Glutamatergic neuron (in vitro differentiated cells): ENCODE measurements at places on chromosomes 2 and 18.

DNA sequence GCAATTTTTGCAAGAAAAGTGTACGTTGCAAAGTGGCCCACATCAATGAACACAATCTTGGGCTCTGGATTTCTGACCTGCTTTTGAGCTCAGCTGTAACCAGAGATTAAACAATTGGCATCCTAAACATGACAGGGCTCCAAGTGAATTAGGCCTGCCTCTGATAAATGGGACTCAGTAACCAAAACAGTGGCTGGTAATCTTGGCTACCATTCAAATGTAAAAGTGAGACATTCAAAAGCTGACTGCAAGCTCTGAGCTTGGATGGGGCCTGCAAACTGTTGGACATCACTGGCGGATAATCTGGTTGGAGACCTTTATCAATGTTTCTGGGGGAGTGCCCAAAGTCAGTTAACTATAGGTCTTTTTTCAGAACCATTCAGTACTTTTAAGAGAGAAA is 160.7 kb downstream of the RAB3GAP1 start:
- no peak for DNase-seq

GRCh38 chr18:35871337-35871736 is 101.1 kb upstream of the RMP24 start:
- no peak for DNase-seq

DNA sequence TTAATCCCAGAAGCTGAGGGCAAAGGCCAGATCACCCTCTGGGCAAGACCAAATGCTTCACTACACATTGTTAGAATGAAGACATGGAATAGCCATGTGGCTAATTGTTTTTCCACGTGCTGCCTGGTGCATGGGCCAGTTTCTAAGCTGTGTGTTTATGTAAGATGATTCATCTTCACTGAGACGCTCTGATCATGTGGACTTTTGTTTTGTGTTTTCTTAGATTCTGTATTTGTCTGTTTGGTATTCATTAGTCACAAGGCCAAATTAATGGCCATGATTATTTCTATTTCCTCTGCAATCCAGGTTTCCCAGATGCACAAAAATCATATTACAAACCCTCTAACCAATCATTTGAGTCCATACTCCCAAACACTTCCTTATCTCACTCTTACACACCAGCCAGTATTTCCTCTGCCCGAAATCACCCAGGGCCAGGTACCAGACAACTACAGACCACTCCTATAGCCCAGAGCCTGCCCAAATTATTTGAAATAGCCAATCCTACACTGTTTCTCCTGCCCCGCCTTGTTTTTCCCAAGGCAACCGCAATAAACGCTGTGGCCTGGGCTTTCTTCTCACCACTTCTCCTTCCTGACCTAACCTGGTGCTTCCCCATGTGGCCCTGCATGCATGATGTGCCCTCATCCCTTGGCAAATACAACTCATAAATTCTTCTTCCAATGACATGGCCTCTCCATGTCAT is 94.2 kb upstream of the SP3 start:
- DNase-seq = no peak

GRCh38 chr2:173033084-173033483 is 42.6 kb upstream of the MAP3K20 start:
- DNase-seq = no peak

DNA sequence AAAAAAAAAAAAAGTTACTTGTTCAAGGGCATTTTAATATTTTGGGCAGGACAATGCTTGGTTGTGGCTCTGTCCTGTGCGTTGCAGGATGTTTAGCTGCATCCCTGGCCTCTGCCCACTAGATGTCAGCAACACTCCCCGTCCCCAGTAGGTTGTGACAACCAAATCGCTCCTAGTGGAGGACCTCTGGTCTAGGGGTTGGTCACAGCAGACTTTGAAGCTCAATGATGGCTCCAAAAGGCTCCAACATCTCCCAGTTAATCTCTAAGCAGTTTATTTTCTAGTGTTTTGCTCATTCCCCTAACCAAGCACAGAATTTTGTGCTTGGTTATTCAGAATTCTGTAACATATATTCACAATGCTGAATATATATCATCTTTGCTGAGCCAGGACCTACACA is 67.0 kb downstream of the CHRNA1 start:
- DNase-seq = peak; percentile 77

DNA sequence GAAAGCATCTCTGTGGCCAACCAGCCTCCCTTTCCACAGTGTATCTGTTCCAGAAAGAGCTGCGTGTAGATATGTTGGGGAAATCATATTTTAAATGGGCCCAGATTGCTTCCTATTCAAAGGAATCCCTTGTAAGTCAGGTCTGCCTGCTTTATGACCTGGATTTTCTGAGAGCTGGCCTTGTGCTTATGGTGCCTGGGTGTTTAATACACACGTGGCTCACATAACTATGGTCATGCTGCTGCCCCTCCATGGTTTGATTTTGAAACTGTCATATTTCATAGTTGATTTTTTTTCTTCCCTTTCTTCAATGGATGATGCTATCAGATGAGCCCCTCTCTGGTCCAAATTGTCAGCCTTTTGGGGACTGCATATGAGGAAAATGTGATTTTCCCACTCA is 111.5 kb upstream of the CNGA3 start:
- no peak for DNase-seq

- DNase-seq = no peak
Observed at GRCh38 chr2:230784795-230785194, 72.2 kb downstream of the CAB39 start.

DNA sequence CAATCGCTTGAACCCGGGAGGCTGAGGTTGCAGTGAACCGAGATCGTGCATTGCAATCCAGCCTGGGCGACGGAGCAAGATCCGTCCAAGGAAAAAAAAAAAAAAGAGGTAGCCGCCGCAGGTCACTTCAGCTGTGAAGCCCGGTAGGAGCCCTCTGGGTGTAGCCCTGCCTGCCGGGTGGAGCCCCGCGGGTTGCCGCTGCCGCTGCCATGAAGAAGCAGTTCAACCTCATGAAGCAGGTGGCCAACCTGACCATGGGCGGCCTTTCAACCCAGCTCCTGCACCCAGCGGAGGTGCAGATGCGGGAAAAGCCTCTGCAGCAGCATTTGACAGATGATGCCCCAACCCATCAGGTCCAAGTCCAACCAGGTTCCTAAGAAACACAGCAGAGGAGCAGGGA is 219.5 kb upstream of the SLC39A10 start:
- DNase-seq = no peak

GRCh38 chr2:45173513-45173912 is 164.3 kb upstream of the SIX2 start:
- no peak for DNase-seq

DNA sequence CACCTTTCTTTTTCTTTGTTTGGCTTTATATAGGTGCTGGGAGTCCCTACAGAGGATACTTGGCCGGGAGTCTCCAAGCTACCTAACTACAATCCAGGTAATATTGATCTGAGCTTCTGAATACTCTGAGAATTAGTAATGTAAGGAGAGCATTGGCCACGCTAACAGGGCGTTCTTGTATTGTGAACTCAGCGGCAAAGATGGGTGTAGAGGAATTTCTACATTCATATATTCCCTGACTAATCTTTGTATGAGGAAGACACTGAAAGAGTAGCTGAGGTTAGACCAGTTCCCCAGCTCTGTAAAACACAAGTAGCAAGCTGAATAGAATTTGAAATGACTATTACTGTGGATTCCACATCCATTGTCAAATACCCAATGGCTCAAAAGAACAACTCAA is 48.5 kb downstream of the CDK15 start:
- no peak for DNase-seq

- DNase-seq = no peak
Observed at GRCh38 chr18:67379981-67380380, 136.5 kb downstream of the DSEL start.

DNA sequence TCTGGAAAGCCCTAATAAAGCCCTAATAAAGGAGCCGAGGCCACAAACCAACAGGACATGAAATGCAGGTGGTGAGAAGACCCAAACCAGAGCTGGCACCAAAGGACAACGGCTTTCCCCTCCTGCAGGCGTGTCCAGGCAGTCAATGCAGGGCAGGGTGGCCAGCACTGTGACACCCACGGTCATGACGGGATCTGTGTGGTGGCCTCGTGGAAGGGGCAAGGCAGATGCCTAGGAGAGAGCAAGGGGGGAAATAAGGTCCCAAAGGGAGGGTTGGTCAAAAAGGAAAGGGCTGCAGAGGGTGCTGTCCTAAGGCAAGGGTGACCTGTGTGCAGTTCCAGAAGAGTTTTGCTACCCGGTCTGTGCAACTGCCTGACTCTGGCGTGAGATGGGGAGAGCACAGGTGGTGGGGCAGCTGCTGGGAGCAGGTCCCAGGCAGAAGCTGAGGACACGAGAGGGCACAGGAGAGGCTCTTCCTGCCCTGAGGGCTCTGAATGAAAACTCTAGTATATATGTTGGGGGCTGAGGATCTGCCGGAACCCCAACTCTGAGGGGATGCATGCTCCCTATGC is 156.7 kb downstream of the TPO start:
- no peak for DNase-seq

DNA sequence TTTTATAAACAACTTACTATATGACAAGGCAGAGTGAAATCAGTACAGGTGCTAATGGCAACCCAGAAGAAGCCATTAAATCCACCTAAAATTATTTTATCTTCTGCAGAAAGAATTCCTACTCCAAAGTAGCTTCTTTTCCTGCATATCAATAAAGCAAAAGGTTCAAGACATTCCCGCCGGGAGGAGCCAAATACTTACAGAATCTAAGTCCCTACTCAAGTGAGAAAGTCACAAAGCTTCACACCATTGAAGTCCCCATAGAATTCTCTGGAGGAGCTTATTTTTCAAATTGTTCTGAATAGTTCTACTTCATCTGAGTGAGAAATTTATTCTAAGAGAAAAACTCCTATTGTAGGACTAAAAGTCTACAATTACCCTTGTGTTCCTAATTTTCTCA is 233.7 kb upstream of the HNRNPA3 start:
- DNase-seq = no peak

DNA sequence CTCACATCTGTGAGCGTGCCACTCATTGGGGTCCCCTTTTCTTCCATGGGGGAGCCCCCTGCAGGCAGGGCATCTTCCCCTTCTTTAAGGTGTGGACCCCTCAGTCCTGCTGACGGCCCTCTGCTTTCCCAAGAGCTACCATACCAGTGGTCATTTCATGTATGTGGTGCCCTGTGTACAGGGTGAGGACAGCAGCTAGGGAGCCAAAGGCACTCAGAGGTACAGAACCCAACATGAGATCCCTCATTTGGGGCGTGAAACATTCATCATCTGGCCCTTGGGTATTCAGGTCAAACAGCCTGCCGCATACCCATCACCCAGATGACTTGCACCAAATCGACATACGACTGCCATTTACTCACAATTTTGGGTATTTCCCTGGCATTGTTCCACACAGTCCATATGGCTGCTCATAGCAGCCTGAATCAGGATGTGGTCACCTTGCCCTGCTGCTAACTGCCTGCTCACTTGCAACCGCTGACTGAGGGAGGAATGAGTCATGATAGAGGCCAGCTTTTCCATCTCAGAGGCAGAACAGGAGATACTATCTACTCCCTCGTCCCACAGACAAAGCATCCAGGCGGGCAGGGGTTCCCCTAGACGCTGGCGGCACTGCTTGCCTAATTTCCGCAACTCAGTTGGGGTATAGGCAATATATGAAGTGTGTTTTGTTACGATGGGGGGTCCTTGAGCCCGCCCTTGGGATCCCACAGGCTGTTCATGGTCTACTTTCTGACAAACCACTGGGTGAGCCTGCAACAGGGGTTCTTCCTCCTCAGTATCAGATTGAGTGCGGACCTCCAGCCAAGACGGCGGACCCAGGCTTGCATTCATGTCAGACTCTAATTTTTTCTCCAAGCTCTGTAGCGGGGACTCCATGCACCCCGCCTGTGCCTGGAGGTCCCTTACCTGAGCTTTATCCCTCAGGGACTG is 228.6 kb downstream of the SATB2 start:
- no peak for DNase-seq

DNA sequence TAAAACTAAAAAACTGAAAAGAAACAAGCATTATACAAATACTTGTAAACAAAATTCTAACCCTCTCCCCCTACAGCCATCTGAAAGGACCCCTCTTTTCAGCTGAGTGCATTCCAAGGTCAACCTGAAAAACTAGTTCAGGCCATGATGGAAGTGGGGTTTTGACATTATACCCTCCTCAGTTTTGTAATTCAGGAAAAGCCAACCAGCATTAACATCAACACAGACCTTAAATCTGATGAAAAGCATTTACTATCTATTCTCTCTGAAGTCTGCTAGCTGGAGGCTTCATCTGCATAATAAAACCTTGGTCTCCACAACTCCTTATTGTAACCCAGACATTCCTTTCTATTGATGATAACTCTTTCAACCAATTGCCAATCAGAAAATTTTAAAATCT is 302.2 kb downstream of the CNTNAP5 start:
- no peak for DNase-seq

GRCh38 chr18:73286584-73286983 is 418.8 kb upstream of the NETO1 start:
- DNase-seq = no peak

- DNase-seq = no peak
Observed at GRCh38 chr2:219331560-219332213, 857 bp downstream of the RESP18 start.

DNA sequence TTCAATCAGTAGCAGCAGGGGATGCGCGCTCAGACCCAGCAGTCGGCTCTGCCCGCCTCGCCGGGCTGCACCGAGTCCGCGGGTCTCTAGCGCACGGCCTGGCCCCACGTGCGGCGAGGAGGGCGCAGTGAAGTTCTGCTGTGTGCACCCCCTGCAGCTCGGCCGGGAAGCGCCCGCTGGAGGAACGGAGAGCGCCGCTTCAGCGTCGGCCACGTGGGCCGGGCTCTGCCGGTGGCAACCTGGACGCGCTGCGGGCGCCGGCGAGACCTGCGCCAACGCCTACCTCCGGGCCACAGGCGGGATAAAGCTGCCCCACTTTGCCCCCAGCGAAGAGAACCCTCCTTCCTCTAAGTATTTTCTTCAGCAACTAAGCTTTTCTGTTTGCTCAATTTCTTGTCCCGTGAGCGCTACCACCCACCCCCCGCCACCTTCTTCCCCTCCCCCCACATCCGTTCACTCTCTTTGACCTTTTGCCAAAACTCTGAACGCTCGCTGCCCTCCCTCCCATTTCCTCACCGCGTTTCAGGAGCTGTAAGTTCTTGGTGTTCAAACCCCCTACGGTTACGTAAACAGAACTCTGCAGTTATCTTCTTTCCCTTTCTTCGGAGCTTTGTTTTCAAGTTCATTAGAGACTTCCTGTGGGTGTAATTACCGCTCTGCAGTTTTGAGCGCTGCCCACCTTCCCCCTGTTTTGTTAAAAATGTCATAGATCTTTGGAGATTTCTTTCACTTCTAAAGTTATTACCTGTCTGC is 42.6 kb upstream of the EDAR start:
- peak; percentile 58 for DNase-seq

DNA sequence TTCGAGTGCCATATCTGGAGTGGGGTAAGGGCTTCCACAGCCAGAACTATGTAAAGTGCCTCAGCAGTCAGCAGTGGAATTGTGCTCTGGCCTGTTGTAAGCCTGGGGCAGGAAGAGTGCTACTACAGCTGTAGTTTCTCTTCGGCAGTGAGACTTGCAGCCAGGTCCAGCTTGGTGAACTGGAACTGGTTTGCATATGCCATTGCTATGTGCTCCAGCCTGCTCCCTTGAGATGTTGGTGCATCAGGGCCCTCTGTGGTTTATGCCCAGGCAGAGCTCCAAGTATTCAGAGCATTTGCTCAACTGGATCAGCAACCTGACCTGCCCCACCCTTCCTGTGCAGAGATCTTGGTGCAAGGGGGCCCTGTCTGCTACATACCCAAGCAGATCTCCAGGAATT is 47.8 kb downstream of the ZNF804A start:
- no peak for DNase-seq

GRCh38 chr2:238790126-238790832 is 57.6 kb upstream of the TWIST2 start:
- DNase-seq = no peak

GRCh38 chr2:20931346-20931745 is 108.4 kb upstream of the LDAH start:
- DNase-seq = no peak

- peak; percentile 6 for DNase-seq
Observed at GRCh38 chr18:48800876-48801727, 149.7 kb downstream of the SMAD7 start.
